ENCODE measurements at places on chromosomes 3 and 15.

GRCh38 chr3:187002915-187003314 lies 72.6 kb downstream of the ST6GAL1 start:
- no peak for DNase-seq

GRCh38 chr3:61944726-61945125 lies 383.4 kb downstream of the PTPRG start:
- no peak for DNase-seq

- DNase-seq = no peak
Measured at GRCh38 chr15:47265686-47266085, 451.6 kb upstream of the SEMA6D start.

- DNase-seq = no peak
Measured at GRCh38 chr3:23738944-23739343, 66.8 kb upstream of the UBE2E1 start.

DNA sequence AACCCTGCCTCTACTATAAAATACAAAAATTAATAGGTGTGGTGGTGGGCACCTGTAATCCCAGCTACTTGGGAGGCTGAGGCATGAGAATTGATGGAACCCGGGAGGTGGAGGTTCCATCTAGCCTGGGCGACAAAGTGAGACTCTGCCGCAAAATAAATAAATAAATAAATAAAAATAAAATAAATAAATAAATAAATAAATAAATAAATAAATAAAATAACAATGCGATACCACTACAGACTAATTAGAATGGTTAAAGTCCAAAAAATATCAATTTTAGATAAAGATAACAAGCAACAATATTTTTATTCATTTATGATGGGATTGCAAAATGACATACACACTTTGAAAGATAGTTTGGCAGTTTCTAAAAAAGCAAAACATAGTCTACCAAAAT lies 1131.5 kb downstream of the SI start:
- DNase-seq = no peak

- no peak for DNase-seq
Measured at GRCh38 chr15:101148166-101148880, 103.5 kb downstream of the CHSY1 start.

DNA sequence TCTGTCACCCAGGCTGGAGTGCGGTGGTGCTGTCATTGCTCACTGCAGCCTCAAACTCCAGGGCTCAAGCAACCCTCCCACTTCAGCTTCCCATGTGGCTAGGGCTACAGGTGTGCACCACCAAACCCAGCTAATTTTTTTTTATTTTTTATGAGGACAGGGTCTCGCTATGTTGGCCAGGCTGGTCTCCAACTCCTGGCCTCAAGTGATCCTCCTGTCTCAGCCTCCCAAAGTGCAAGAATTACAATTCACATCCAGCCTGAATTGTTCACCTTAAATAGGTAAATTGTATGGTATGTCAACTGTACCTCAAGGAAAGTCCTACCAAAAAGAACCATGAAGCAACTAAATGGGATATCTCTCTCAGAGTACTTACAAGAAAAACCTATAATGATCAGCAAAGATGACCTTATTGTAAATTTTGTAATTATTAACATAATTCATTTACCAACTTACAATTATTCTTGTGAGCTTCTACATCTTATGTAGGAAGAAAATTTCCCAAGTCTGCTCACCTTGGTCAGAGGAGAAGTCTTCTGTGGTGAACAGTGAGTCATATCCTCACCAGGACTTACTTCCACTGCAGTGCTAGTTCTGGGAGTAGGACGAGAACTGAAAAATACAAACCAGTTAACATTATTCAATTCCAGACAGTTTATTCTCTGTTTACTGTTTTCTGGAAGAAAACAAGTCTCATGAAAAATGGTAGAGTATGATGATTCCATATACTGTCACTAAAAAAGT lies 54.4 kb downstream of the ULK4 start:
- DNase-seq = no peak

- DNase-seq = no peak
Measured at GRCh38 chr3:27022096-27022761, 347.0 kb downstream of the NEK10 start.

GRCh38 chr15:90493647-90494046 lies 36.1 kb upstream of the CRTC3 start:
- no peak for DNase-seq

GRCh38 chr15:32828507-32829186 lies 110.8 kb downstream of the GREM1 start:
- DNase-seq = no peak

DNA sequence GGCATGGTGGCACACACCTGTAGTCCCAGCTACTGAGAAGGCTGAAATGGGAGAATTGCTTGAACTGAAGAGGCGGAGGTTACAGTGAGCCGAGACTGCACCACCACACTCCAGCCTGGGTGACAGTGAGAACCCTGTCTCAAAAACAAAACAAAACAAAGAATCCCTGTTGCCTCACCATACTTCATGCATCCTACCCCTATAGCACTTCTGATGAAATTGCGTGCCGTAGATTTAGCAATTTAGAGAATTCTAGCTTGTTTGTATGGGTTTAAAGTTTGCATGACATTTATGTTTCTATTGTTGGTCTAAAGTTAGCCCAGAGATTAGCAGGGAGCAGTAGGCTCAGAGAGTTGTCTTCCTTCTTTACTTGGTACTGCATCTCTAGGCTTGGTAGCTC lies 7.8 kb downstream of the RAB5A start:
- no peak for DNase-seq

DNA sequence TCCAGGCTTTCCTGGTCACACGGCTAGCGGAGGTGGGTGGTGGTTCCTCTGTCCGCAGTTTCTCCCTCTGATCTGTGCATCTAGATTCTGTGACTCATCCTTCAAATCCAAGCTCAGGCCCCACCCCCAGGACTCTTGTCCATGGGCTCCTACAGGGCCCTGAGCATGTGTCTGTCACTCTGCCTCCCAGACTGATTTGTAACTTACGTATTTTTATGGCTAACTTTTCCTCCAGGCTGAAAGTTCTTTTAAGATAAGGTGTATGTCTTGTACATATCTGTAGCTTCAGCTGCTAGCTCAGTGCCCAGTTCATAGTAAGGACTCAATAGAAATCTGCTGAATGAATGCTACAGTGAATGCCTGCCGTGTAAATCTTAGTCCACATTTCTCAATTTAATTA lies 8.0 kb downstream of the ESYT3 start:
- no peak for DNase-seq

GRCh38 chr3:151278230-151278629 lies at the start of gene P2RY14:
P2RY14 (minus strand) TSS chr3:151278542; CDS start chr3:151214316, 64,226 bp downstream.
- DNase-seq = no peak

All from DMS 273 treated with DMSO at 0.1 percent for 48 hours (cell line).